Esophagus (tissue), 2 donors: ENCODE measurements at places on chromosomes 7 and 10. TPM values are rescaled to one million over a fixed set of nuclear protein-coding genes. Genes with fewer than 3 reads are reported as not detected.

Gene SPDYE16
- 0.05 TPM for polyA plus RNA-seq

Gene CYP26C1
- 0.02 TPM for polyA plus RNA-seq

Gene RHBDD2
- 32.9 TPM for polyA plus RNA-seq

Gene MCM10
- 2.6 TPM for polyA plus RNA-seq

Gene ECHDC3
- 36.5 TPM for polyA plus RNA-seq

Gene ZNF117
- polyA plus RNA-seq, result 13.9 TPM

Gene FFAR4
- polyA plus RNA-seq, result 0.15 TPM
